ENCODE measurements at places on chromosomes 4 and X.

GRCh38 chr4:185263419-185263818 is 54.0 kb downstream of the SNX25 start:
- DNase-seq: no peak

DNA sequence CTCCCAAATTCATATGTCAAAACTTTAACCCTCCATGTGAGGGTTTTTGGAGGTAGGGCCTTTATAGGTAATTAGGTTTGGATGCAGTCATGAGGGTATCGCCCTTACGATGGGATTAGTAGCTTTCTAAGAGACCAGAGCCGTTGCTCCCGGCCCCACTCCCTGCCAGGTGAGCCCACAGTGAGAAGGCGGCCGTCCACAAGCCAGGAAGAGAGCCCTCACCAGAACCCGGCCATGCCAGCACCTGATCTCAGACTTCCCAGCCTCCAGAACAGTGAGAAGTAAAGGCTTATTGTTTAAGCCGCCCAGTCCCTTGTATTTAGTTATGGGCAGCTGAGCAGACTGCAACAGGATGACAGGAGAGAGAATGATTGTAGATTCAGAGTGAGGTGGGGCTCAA is 40.8 kb downstream of the DCTD start:
- DNase-seq: no peak

DNA sequence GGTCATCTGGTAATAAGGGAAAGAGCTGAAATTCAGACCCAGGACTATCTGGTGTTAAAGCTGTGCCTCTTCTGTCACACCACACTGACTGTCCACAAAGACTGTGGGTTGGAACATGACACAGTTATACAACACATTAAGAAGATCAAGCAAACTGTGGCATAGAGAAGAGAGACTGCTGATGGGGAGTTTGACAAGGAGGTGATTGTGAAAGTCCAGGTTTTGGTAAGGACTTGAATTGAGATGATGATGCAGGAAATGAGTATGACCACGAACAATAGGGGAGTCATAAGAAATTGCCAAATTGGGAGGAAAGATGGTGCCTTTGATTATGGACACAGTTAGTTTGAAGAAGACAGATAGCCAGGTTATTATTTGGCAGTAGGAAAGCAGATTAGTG is 163.4 kb downstream of the PDGFRA start:
- peak; percentile 45 for DNase-seq

GRCh38 chrX:15737959-15738902 is at the start of gene CA5B:
Gene CA5B (plus strand): TSS chrX:15738270. CDS start chrX:15750024, 11,754 bp downstream.
- DNase-seq: peak; percentile 96

DNA sequence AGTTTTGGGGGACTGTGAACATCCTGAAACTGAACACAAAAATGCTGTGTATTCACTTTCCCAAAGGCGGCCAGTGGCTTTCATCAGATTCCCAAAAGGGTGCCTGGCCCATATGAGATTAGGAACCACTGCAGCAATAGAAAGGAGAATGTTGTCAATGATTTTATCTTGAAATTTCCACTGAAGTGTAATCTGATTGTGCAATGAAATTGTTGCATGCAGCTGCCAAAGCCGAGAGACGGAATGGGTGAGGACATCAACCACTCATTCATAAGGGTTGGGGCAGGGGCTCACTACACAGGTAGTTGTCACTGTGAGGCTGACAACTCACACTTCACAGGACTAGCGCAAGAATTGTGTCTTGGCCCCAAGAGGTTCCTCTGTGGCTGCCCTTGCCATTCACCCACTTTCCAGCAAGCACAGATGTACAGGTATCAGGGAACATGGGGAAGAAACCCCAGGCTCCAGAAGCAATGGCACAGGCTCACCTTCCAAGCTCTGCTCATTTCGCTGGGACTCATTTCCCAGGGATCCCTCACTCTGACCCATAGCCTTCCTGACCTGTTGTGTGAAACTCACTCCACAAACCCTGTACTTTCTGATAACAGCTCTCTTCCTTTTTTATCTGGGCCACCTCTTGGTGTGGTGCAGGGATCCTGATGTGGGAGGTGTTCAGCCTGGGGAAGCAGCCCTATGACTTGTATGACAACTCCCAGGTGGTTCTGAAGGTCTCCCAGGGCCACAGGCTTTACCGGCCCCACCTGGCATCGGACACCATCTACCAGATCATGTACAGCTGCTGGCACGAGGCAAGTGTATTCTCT is 48.8 kb downstream of the BMX start:
- DNase-seq: no peak

DNA sequence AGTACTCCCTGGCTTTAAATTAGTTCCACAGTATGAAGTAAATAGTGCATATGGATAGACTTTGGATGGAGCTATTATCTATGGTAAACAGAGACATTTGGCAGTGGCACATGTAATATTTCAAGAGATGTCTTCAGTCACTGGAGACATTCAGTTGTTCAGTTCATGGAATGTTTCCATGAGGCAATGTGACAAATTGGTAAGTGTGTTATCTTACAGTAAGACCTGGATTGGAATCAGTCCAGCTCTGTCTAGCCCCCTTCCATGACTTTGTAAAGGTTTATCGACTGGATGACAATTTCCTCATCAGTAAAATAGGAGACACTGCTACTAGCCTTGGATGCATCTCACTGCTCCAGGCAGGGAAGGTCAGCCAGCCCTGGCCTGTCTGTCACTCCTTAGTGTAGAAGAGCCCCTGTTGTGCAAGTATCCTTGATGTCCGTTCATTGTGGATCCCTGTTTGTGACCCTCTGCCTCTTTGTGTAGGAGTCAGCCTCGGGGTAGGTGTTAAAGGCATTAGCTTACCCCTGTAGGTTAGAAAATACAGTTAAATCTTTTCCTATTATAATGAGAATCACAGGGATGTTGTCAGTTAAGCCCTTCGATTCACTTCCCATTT is 335.9 kb downstream of the ANK2 start:
- no peak for DNase-seq

- no peak for DNase-seq
These were observed 20.3 kb upstream of the PHF8 start for GRCh38 chrX:54064564-54064963.

DNA sequence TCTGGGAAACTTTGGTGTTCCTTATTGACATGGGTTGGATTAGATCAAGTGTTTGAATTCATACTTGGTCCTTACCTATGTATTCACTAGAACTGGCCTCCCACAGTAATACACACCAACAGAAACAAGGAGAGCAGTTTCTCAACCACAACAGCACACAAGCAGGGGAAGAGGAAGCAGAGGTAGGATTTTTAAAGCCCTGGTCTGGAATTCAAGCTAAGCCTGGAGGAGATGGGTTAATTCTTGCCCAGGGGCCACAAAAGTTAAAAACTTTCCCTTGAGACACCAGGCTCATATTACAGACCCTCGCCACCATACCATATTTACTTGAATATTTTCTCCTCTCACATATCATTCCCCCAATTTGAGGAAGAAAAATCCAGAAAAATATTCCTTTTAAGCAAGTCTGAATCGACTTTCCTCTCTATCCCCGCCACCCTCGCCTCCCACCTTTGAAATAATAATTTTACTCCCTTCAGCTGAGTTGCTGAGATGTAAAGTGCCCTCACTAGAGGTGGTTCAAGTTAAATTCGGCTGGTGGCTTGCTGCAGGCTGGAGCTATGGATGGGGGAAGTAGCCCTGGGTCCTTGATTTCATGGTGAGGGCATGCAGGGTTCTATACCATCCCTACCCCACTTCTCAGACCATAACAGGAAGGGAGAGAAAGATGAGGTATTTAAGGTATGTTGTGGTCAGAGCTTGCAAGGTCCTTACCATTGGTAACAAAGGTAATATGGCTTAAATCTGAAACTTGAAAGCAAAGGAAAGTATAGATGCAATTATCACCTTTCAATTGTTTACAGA is 440.2 kb downstream of the INPP4B start:
- DNase-seq: peak; percentile 66

GRCh38 chr4:92483341-92483740 is 179.6 kb downstream of the GRID2 start:
- DNase-seq: no peak

GRCh38 chr4:3404546-3404945 is 37.2 kb upstream of the HGFAC start:
- DNase-seq: no peak

DNA sequence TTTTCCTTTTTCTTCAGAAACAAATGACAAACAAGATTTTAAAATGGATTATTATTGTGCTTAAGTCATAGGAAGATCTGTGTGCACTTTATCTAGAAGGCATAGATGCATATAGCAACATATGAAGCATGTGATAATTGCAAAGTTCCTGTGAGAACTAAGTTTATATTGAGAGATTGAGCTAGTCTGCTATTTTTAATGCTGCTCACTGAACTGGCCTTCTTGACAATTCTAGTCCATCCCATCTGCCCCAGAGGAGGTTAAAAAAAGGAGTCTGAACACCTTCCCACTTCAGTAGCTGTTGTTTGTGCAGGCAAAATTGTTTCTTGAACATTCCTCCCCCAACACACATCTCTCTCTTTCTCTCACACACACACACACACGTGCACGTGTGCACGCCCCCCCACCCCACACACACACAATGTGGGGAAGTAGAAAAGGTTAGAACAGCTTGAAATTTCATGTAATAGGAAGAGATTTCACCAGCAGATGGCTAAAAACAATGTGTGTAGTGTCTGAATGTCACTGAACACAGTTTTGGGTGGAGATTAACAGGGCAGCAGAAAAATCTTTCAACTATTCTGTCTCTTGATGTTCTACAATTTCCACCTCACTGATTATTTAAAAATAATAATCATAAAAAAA is 108.0 kb downstream of the GPM6A start:
- no peak for DNase-seq

DNA sequence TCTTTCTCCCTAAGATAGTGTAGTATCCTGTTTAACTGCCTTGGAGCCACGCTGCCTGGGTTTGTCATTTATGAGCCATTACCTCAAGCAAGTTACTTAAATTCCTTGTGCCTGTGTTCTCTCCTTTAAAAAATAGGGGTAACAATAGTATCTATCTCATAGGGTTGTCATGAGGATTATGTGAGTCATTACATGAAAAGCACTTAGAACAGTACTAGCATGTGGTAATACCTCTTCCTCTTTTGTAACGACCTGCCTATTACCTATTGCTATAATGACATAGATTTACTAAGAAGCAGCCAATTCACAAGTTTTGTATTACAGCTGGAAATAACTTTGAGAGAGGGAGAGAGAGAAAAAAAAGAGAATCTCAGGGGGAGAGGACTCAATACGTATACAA is 834.7 kb downstream of the RAPGEF2 start:
- DNase-seq: peak; percentile 75

DNA sequence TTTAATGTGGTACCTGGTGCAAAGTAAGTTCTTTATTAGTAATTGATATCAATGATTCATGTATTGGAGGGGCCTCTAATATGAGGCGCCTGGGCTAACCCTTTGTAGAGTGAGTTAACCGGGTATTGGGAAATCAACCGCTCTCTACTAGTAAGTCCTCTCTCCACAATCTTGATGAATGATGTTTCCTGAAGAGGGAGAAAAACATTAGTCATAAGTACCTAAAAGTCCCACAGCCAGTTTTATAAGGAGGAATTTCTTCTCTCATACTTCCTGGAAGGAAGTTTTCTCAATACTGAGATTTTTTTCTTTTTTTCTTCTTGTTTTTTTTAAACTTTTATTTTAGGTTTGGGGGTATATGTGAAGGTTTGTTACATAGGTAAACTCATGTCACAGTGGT is 62.3 kb downstream of the AGTR2 start:
- DNase-seq: peak; percentile 86

- DNase-seq: no peak
These were observed 190.4 kb upstream of the PCDH10 start for GRCh38 chr4:132958457-132959263.

- DNase-seq: no peak
These were observed 734.4 kb upstream of the PABPC4L start for GRCh38 chr4:134936014-134936413.

GRCh38 chr4:108555701-108556100 is 64.7 kb upstream of the RPL34 start:
- DNase-seq: no peak

GRCh38 chr4:38132843-38133662 is 172.9 kb downstream of the PTTG2 start:
- no peak for DNase-seq

DNA sequence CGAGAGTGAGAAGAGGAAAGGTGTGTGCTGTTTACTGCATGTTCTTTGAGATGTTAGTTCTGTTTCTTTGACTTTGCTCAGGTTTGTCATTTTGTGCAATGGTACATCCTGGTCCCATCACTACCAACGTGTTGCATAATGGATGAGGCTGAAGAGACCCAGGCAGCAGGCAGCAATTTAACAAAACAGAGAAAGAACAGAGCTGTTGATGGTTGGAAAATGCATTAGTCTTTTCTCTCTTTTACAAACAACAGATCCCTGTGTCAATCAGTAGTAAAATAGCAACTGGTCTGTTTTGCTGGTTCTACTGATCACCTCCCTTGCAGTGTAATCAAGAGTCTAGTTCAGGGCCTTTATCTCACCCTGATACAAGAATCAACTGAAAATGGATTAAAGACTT is 64.8 kb upstream of the LIMCH1 start:
- no peak for DNase-seq

- DNase-seq: no peak
These were observed 96.8 kb downstream of the ARSJ start for GRCh38 chr4:113882668-113883067.

- no peak for DNase-seq
These were observed 174.4 kb upstream of the SPIN4 start for GRCh38 chrX:63525491-63525890.

DNA sequence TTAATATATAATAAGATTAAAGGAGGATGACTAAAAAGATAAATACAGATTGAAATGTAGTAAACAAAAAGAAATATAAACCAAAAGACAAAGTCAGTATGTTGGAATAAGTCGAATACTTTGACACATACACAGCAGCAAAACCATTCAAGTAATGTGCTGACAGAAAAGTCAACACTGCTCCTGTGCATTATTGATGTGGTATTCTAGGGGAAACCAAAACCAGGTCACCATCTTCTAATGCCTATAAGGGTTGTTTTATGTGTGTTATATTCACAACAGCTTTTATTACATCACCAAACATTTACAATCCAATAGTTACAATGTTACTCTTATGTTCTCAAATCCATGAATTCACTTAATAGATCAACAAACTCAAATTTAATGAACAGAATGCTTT is 111.8 kb upstream of the DKK2 start:
- DNase-seq: no peak

GRCh38 chr4:150974252-150974640 is 40.8 kb downstream of the LRBA start:
- DNase-seq: no peak
